Effector memory CD4-positive, alpha-beta T cell (primary cell): ENCODE measurements at places on chromosomes 7 and 10.

- no peak for DNase-seq
Measured at GRCh38 chr10:70458329-70459060, 17.0 kb upstream of the NODAL start.

GRCh38 chr10:97731346-97732051, 5.4 kb upstream of the ZFYVE27 start:
- DNase-seq = peak; percentile 20

DNA sequence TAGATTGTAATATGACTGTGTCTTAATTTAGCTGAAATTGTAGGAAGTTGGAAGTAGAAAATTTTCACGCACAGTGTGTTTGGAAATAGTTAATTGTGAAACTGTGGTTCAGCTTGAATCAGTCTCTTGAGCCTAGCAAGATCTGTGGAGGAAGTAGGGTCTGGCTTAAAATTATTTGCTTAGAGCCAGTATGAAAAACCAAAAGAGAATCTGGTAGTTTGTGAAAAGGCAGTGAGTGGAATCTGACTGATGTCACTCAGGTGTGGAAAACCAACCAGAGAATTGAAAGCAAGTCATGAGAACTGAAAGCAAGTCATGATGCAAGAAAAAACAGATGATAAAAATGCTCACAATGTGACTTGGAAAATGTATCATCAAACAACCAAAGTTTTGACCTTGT, 11.5 kb downstream of the LIPJ start:
- DNase-seq = no peak

GRCh38 chr7:15176089-15176488, 273.5 kb upstream of the DGKB start:
- no peak for DNase-seq

- DNase-seq = no peak
Measured at GRCh38 chr10:129814681-129815646, 149.1 kb downstream of the EBF3 start.

- no peak for DNase-seq
Measured at GRCh38 chr7:111098011-111098925, 7.3 kb downstream of the LRRN3 start.

GRCh38 chr7:516216-516605, 3.4 kb downstream of the PDGFA start:
- DNase-seq = no peak

DNA sequence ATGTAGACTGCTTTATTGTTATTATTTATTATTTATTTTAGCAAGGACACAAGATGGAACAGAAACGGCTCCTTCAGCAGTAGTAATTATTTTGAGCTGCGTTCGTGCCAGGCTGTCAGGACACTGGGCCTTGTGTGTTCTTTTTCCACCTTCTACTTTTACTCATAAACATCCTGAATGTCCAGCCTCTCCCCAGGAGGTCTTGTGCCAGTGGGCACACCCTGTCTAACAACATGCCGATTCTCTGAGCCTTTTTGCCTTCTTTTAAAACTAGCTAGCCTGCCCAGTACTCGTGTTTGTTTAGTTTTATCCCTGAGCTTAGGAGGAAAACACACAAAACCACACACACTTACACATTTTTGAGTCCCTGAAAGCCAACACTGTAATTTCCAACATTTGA, 1.2 kb downstream of the SCIN start:
- DNase-seq = no peak

GRCh38 chr7:20441991-20442441, 111.3 kb downstream of the ITGB8 start:
- no peak for DNase-seq

DNA sequence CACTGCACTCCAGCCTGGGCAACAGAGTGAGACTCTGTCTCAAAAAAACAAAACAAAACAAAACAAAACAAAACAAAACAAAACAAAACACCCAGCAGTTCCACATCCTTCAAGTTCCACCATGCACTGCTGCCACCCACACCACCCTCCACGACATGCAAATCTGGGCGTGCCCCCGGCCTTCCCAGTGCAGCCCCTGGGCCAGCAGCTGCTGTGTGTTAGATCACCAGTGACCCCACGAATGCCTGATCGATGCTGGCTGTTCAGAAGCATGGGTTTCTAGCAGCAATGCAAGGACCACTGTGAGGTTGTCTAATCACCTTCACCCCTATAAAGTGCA, 36.3 kb downstream of the ELFN1 start:
- no peak for DNase-seq

DNA sequence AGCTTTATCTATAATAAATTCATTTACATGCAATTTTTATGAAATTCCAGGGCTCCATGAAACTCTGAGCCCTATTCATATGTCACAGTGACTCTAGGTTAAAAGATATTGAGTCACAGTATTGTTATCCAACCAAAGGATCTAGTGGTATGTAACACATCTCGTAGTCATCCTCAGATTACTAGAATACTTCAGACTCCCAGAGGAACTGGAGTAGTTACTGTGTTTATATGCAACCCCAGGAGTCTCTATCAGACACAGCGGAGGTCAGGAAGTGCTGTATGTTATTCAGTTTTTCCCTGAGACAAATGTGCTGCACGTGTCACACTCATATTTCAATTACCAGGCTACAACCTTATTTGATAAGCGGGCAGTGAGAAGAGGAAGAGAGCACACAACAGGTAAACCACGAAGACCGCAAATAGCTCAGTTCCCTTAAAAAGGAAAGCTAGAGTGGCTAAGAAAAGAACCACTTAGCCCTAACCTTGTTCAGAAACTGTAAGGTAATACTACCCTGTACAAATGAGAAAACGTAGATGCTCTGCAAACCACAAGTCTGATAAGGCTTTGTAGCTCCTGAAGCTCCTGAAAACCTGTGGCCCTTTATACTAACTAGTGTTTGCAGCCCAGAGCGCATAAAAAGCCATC, 114.0 kb upstream of the CNTNAP2 start:
- no peak for DNase-seq

DNA sequence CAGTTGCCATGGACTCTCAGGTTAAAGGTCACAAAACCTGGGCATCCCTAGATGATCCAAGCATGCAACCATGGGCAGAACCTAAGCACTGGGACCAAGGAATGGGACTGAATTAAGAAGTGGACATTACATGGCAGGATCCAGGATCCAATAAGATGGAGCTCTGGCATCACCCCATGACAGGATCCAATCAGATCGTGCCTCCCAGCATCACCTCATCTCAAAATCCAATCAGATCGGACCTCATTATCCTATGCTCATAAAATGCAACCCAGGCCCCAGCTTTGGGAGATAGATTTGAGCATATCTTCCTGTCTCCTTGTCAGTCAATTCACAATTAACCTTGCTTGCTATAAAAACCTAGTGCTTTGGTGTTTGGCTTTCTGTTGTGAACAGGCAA, 616.1 kb downstream of the PARD3 start:
- no peak for DNase-seq

GRCh38 chr7:91330191-91330808, 66.1 kb downstream of the FZD1 start:
- no peak for DNase-seq

DNA sequence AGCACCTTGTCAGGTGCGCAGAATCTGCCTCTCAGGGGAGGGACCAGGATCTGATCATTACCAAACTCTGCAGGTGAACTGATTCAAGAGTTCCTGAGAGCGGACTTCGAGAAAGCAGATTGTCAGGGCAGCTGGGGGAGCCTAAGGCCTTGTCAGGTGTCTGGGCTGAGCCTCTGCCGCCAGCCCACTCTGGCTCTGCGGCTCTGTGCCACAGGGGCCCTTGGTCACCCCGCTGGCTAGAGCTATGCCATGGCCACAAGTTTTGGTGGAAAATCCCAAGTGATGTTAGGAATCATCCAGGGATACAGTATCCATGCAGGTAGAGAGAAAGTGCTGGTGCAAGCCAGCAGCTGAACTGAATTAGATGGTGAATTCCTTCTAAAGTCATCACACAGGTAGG, 4.2 kb downstream of the ADAMTS14 start:
- no peak for DNase-seq

DNA sequence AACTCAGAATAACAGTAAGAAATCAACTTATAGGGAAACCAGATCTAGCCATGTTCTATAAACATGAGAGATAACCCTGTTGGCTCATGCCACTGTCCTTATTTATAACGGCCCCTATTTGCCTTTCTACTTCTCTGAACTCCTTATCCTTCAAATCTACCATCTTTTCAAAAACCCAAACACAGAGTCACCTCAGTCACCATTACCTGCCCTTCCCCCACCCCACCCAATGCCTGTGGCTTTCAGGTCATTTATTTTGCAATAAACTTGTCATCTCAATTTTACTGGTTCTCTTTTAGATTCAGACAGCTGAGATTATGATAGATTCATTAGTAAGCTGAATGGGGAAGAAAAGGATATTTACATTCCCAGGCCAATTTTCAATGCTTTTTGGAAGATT, 53.6 kb downstream of the KMT2C start:
- DNase-seq = no peak

GRCh38 chr10:104809288-104810090, 168.4 kb downstream of the SORCS3 start:
- DNase-seq = no peak

DNA sequence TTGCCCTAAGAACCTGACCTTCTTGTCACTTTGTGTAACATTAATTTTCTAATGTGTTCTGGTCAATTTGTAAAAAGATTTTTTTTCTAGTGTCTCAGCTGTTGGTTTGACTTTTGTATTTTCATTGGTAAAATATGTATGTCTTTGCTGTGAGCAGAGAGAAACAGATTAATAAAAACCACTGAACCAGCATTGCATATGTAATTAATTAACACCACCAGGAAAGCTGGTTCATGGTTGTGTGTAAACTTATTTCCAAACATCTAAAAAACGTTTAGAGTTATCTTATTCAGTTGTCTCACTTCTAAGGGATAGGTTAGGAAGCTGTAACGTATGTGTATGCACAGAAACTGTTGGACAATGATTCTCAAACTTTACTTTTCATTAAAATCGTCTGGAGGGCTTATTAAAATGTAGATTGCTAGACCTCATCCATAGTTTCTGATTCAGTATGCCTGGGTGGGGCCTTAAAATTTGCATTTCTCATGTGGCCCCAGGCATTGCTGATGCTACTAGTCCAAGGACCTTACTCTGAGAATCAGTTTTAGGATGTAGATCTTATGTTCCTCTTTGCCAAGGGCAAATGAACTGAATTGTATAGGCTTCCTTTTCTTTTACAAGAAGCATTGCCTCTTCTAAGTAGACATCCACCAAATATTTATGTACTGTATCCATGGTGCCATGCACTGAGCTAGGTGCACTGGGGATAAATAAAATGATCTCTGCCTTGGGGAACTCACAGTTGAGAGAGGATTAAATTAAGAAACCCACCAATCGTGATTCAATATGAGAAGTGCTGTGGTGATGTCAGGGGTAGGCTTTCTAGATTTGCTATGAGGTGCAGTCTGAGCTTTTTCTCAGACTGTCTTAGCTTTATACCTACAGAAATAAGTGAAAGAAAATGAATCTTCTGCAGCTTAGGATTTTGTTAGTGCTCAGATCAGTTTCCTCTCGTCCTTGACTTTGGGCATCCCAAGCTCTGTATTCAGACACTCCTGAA, 98.7 kb downstream of the AUTS2 start:
- DNase-seq = no peak

- no peak for DNase-seq
Measured at GRCh38 chr10:97197030-97197500, 11.3 kb upstream of the SLIT1 start.

DNA sequence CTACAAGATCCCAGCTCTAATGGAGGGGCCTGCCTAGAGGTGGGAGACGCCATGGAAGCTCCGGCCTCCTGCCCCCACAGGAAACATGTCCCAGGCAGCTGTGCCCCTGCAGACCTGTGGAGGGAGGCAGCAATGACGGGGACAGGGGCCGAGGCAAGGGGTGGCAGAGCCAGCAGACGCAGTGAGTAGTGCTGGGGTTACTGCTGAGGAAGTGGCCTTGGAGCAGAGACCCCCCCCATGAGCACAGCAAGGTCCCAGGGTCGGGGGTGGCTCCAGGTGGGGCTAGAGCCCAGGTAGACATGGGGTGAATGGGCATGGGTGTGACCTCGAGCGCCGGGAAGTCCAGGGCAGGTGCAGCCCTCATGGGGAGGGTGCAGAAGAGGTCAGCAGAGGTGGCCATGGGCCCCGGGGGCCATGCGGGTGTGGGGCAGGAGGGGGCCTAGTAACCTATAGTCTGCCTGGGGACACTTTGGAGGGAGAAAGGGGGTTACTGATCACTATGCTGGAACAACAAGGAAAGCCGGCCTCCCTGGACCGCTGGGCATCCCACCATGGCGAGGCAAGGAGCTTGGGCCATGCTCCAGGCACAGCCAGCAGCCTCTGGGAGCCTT, 45.5 kb downstream of the JAKMIP3 start:
- no peak for DNase-seq

- no peak for DNase-seq
Measured at GRCh38 chr7:119046068-119046467, 821.6 kb downstream of the ANKRD7 start.

DNA sequence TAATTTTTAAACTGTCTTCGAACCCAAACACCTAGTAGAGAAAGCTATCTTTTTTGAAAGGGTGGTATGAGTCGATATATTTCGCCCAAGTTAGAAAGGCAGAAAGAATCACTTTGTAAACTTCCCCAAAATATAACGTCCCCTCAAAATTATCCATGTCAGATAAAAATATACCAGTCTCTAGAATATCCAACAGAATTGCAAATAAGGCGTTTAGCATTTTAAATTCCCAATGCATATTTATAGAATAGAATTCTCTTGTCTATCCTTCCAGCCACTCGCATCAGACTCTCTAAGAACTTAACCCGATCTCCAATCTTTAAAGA, 2.1 kb downstream of the CTBP2 start:
- no peak for DNase-seq

DNA sequence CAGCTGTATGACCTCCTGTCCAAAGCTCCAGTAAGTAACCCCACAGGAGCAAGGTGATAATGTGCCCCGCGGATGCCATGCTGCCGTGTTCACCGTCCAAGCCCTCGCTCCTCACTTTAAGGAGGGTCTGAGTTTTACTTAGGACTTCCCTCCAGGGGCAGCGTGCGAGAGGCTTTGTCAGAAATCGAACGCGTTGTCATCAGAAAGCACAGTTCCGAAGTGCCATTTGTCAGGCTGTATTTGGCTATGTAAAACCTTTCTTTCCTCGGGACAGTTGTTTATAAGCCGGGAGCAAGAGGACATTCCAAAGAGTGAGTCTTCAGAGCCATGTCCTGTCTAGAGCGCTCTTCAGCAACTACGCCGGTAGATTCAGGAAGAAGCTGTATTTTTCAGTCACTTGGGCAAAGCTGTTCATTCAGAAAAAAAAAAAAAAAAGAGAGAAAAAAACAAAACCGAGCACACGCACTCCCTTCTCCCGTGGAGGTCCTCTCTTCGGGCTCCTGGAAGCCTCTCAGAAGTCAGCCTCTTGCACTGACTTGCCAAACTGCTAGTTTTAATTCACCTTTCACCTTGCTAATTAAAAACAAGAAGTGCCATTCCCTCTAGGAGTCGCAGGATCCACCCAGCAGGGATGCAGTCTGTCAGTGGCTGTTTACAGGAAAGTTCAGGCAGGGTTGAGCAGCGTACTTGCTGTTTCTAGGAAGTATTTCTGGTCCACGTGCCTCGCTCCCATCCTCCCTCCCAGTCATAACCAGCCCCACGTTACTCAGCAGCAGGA, at the start of gene SEMA3E:
Gene SEMA3E (minus strand): TSS at position 676 of the 778 bp plus-strand sequence.
- DNase-seq = no peak

GRCh38 chr7:28347475-28348318, 64.6 kb upstream of the CREB5 start:
- DNase-seq = no peak

- no peak for DNase-seq
Measured at GRCh38 chr7:42690794-42691639, 220.9 kb downstream of the C7orf25 start.
